Stimulated activated CD4-positive, alpha-beta T cell treated with anti-CD3 and anti-CD28 coated beads, Interleukin-12 subunit alpha, Interleukin-12 subunit beta, amount 100 ng/mL, for 24 hours (primary cell): ENCODE measurements at places on chromosomes 1 and 21.

- no peak for DNase-seq
Measured at GRCh38 chr1:46303872-46304326, 401 bp downstream of the UQCRH start.

DNA sequence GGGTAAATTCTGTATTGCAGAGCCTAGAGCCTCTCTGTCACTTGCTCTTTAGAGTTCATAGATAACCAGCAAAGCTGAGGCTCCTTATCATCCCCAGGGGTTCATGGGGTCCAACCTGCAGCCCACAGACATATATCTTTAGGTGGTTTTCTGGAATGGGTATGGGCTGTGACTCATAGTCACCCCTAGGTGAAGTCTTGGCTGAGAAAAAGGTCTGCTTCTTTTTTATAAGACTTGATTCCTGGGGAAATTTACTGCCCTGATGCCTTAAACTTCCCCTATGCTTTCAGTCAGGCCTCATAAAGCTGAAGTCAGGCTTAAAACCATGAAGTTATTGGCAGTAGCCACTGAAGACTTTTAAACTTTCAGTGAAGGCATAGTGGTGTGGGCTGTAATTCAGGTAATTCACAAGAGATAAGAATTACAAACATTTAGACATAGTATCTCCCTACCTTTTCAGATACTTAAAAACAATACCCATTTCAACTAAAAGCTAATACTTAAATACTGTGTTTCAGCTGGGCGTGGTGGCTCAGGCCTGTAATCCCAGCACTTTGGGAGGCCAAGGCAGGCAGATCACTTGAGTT is 46.8 kb downstream of the MACO1 start:
- DNase-seq = no peak

- no peak for DNase-seq
Measured at GRCh38 chr1:161970036-161970435, 53.6 kb downstream of the OLFML2B start.

DNA sequence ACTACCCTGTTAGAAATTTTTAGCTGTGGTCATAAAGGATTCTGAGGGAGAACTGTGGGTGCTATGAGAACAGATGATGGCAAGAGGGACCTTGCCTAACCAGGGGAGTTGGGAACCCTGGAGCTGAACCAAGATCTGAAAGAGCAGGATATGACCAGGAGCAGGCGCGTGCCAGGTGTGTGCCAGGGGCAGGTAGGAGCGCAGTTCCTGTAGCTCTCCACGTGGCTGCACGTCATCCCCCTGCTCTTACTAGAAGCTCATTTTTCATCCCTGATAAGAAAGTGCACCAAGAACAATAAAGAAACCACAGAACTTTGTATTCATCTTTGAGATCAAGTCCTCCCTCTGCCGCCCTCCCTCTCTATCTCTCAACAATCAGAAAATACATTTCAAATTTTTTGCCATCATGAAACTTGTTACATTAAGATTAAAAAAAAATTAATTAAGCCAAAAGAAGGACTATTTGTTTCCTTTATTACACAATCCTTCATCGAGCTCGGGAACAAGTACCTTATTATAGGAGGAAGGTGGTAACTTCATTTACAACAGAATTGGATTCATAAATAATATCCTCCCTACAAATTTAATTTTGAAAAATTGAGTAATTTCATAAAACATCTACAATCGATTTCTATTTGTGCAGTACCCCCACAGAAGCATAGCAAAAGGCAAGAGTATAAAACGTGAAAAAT is 78.5 kb downstream of the SLC35F3 start:
- no peak for DNase-seq

- DNase-seq = no peak
Measured at GRCh38 chr1:201681375-201681774, 142.4 kb downstream of the NAV1 start.

- DNase-seq = no peak
Measured at GRCh38 chr1:18351735-18352134, 129.0 kb upstream of the KLHDC7A start.

GRCh38 chr1:214378492-214378891 is 97.5 kb downstream of the SMYD2 start:
- no peak for DNase-seq

- no peak for DNase-seq
Measured at GRCh38 chr1:76473591-76473990, 393.7 kb upstream of the ST6GALNAC5 start.

DNA sequence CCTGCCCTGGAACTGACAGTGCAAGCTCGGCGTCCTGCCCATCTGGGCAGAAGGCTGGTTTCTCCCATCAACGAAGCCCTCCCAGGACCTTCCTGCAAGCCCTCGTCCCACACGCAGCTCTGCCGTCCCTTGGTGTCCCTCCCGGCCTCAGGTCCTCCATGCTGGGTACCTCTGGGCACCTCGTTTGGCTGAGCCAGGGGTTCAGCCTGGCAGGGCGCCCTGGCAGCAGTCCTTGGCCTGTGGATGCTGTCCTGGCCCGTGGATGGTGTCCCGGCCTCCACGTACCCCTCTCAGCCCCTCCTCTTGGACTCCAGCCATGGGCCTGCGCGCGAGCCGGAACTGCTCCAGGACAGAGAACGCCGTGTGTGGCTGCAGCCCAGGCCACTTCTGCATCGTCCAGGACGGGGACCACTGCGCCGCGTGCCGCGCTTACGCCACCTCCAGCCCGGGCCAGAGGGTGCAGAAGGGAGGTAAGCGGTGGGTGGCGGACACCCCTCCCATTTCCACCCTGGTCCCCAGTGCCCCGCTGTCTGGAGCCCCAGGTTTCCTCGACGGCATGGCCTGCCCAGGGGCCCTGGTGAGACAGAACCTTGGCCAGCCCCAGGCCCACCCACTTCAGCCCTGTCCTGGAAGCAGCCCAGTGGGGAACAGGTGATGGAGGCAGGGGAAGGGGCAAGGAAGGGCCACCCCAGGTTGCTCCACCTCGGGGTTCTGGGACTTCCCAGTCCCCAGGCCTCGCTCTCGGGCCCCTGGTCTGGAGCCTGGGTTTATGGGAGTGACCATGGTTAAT is 3.5 kb downstream of the TNFRSF14 start:
- no peak for DNase-seq

DNA sequence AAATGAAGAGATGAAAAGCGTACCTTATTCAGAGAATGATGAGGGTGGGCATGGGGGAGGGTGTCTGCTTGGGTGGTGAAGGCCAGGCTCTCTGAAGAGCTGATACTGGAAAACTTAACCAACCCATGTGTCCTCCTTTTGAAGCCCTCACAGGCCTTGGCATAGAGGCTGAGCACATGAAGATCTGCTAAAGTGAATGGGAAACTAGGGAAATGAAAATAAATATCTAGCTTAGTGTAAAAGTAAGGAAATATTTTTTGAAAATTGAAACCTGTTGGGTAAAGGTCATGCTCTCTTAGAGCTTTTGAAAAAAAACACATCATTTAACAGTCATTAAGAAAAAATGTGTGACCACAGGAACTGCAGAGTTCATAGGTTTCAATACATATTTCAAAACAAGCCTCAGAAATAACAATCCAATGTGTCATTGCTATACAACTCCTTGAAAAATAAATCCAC is 40.5 kb upstream of the RALGPS2 start:
- no peak for DNase-seq

DNA sequence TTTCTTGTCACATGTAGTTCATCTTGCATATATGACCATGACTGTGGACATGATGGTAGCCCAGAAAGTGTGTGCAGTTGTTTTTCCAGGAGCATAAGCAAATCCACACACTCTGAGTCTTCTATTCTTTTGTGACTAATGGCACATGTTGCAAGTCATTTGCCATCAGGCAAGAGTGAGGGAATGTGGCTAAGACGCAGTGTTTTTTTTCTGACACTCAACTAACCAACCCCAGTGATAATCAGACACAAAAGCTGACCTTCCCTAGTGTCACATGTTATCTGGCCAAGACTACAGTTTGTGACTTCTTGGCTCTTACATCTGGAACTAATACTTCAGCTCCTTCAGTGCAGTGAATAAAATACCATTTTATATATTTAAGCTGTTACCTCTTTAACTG is 108.8 kb downstream of the ITSN1 start:
- no peak for DNase-seq
